ENCODE measurements at places on chromosomes 5 and 9.
A peak's percentile ranks its signal among the peaks of the same experiment; 100 is the strongest.

GRCh38 chr9:71271602-71272001 is 150.2 kb upstream of the TRPM3 start:
- H3K4me1 ChIP-seq = no peaks in the 10 kb centered on the region
- no peaks in the 10 kb centered on the region for H3K27me3 ChIP-seq
- no peak overlapping the region for H3K27ac ChIP-seq
- no peak for DNase-seq

- H3K4me1 ChIP-seq = no peaks in the 10 kb centered on the region
- peaks cover 18% of the 10 kb centered on the region for H3K27me3 ChIP-seq
- DNase-seq = no peak
- no peak overlapping the region for H3K27ac ChIP-seq
- H3K36me3 ChIP-seq = no peaks in the 10 kb centered on the region
These were observed 78.7 kb downstream of the NRG2 start for GRCh38 chr5:139964266-139964993.

DNA sequence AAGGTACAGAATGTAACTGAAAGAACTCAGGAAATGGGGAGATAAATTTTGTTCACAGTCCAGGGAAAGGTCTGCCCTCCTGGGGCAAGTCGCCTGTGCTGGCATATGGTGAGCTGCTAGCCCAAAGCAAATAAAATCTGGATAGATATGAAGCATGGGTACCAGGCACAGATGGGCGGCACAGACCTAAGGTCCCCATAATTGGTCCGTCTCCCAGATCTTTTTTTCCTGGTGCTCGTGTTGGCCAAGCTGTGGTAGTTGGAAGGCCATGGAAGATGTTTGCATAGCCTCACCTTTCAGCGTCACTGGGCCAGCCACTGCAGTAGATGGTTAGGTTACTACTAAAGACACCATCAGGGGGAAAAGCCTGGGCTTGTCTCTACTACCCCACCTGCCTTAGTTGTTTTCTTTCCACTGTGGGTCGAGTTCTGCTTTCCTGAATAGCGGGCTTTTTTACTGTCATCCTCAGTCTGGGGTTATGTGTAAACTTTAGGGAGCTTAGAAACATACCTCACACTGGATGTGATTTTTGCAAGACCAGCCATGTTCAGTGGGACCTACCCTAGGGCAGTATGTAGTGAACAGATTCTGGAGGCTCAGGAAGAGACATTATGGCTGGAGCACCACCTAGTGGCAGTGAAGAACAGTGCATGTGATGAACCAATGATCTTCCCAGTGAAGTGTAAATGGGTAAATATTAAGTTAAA is 24.2 kb upstream of the GLRX start:
- H3K36me3 ChIP-seq = no peaks in the 10 kb centered on the region
- no peak overlapping the region for H3K4me3 ChIP-seq
- H3K27me3 ChIP-seq = no peaks in the 10 kb centered on the region
- no peaks in the 10 kb centered on the region for H3K4me1 ChIP-seq
- DNase-seq = peak; percentile 78
- H3K27ac ChIP-seq = no peak overlapping the region

DNA sequence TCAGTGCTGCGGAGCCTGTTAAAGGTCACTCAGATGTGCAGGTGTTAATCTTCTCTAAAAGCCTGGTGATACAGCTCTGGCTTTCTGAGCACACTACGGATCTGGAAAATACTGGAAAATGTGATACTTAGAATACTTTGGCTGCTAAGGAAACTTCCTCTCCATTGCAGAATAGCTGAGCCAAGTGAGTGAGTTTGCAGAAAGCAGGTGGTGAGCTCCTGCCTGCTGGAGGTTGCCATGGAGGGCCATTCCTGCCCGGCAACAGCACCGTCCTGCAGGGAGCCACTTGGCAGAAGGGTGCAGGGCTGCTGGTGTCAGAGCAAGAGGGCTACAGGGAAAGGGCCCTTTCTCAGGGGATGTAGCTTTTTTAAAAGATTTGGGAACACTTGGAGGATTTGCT is 40.7 kb downstream of the SECISBP2 start:
- peaks cover 31% of the 10 kb centered on the region for H3K36me3 ChIP-seq
- H3K27ac ChIP-seq = no peak overlapping the region
- no peaks in the 10 kb centered on the region for H3K4me1 ChIP-seq
- no peaks in the 10 kb centered on the region for H3K27me3 ChIP-seq
